ENCODE measurements at places on chromosomes 1 and 21. TPM values are rescaled to one million over a fixed set of nuclear protein-coding genes. Genes with fewer than 3 reads are reported as not detected.
A peak's percentile ranks its signal among the peaks of the same experiment; 100 is the strongest.

PLA2G2D gene
- total RNA-seq = not detected

DNA sequence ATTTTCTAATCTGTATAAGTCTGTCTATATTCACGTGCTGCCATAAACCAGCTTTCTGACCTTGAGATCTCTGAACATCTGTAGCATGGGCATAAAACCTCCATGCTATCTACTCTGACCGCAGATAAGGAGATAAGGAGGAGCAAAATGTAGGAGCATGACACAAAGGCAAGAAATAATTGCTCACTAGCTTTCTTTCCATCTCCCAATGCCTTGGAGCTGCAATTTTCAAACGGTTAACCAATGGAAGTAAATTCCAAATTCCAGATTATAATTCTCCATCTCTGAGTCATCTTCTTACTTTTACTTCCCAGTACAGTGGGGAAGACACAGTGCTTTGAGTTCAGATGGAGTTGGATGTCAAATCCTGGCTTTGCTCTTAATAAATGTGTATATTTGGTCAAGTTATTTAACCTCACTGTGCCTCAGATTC is 41.6 kb downstream of the CD58 start:
- no peak for DNase-seq

FMO4 gene
- 7.3 TPM for total RNA-seq

C4BPA gene
- not detected for total RNA-seq

CLCN6 gene
- 19.3 TPM for total RNA-seq

GRCh38 chr1:193070386-193070753 is 11.0 kb downstream of the RO60 start:
- no peak for DNase-seq

- peak; percentile 13 for DNase-seq
Observed at GRCh38 chr1:220808345-220809186, 21.9 kb downstream of the MTARC1 start.

STIL gene
- 5.8 TPM for total RNA-seq

Measured in fibroblast of lung (primary cell).